RPMI8226 (cell line): ENCODE measurements at places on chromosomes 7 and 10.

DNA sequence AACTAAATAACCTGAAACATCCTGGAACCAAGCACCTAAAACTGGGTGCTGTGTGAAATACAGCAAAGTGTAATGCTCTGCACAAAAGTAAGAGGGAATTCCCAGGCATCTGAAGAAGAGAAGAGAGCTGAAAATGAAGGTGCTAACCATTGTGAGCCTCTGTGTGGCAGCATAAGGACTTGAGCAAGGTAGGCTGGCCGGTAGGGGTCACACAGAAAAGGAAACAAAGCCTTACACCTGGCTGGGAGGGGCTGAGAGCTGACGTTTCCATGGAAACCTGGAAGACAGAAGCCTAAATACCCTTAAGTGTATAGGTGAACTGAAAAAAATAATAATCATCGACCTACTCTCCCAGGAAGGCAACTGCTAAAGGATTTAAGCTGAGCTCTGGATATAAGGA, 48.6 kb downstream of the CUL1 start:
- DNase-seq, result peak; percentile 55

- no peak for DNase-seq
These were observed 106.6 kb downstream of the RAPGEF5 start for GRCh38 chr7:22250390-22250789.

DNA sequence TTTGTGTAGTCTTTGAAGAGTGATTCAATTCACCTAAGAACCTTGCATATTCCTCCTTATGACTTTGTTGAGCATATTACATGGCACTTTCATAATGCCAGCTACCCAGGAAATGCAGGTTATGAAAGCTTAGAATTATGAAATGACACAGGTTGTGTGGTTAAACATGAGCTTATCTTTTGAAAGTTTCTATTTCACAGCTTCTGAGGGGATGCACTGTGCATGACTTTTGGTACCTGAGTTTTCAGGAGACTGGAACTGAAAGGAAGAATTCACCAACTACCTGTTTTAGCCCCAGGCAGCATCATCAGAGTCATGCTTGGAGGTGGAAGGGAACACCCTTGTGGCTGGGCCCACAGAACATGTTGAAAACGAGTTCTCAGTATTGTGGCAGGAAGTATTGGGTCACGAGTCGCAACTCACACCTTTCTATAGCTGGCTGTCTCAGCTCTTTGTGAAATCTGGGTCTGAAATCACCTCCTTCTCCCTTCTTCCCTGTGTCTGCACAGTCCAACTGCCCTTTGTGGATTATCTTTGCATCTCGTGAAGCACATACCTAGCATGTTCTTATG, 228.2 kb downstream of the PTEN start:
- peak; percentile 60 for DNase-seq

DNA sequence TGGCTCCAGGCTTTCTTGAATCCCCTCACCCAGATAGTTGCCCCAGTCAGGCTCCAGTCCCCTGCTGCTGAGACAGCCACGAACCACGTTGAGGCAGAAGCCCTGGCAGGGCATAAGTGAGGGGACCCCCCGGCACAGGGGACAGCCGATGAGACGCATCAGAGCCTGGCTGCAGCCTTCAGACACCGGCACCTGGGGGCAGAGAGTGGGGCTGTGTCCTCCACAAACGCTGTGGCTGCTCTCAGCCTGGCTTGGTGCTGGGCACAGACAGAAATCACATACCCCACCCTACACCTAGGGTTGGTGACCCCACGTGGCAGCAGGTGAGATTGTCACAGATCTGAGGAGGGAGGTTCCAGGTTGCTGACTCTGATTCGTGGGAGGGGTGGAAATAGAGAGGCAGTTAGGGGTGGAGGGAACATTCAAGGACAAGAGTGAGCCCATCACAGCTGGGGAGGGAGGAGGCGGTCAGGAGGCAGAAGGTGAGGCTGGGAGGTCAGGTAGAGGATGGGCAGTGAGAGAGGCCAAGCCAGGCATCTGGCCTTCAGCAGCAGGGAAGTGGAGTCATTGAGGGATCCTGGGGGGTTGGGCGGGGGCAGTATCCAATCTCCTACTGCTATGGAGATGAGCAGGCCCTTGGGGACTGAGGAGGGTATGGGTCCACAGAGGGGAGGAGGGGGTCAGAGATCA, 3.2 kb downstream of the GPC2 start:
- peak; percentile 43 for DNase-seq

GRCh38 chr7:156192921-156193320, 380.7 kb upstream of the SHH start:
- DNase-seq, result no peak
